ENCODE measurements at places on chromosomes 5 and 9. TPM values are rescaled to one million over a fixed set of nuclear protein-coding genes. Genes with fewer than 3 reads are reported as not detected.

DNA sequence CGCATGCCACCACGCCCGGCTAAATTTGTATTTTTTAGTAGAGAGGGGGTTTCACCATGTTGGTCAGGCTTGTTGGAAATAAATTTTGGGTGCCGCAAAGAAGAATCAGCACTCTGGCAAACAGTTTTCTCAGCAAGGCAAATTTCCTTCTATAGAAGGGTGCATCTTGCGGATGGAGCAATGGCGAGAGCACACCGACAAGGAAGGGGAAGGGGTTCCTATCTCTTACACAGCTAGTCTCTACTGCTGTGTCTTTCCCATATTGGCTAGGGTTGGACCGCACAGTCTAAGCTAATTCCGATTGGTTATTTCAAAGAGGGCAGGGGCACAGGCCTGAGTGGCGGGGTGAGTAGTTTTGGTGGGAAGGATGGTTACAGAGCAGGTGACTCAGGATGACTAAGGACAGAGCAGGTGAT lies 707 bp downstream of the GTF3C5 start:
- DNase-seq: no peak

DNA sequence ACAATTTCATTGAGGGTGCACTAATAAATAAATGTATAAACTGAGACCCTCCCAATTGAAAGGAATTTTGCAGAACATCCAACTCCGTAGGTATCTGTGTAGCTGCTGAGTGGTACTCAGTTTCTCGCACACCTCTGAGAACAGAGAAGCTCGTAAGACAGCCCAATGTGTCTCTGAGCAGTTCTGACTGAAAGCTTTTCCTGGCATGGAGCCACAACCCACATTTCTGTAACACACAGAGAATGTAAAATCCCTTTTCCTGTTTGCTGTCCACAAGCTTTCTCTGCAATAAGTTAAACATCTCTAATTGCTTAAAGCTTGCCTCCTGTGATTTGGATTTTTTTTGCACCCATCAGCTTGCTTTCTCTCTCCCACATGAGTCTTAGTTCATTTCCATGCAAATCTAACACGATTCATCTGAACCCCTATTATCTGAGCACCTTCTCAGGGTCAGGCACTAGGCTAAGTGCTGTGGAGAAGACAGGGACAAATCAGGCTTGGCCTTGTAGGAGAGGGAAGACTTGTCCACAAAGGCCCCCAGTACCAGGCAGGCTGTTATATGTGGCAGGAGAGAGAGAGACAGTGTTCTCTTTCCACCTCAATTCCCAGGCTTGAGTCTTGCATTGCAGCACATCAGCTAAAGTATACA lies 44.2 kb upstream of the COL15A1 start:
- DNase-seq: peak; percentile 86

DNA sequence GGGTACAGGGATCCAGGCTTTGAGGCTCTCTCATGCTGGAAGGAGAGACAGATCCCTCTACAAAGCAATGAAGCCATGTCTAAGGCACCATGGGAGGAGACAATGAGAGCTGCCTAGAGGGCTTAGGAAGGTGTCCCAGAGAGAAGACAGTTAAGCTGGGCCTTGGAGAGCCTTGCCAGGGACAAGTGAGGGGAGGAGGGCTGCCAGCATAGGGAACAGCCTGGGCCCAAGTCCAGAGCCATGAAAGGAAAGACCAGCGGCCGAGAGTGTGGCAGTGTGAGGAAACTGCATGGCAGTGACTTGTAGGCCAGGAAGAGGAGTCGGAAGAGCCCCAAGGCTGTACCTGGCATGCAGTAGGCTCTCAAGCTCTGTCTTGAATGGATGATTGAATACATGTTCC lies 88.5 kb downstream of the PSD2 start:
- DNase-seq: no peak

The PARP8 gene
- 13.8 TPM for polyA plus RNA-seq

The C5orf46 gene
- not detected for polyA plus RNA-seq
